Left kidney (tissue), 8 donors: ENCODE measurements at places on chromosomes 1 and 21.

- DNase-seq: no peak
These were observed 22.2 kb downstream of the MKNK1 start for GRCh38 chr1:46581681-46582455.

DNA sequence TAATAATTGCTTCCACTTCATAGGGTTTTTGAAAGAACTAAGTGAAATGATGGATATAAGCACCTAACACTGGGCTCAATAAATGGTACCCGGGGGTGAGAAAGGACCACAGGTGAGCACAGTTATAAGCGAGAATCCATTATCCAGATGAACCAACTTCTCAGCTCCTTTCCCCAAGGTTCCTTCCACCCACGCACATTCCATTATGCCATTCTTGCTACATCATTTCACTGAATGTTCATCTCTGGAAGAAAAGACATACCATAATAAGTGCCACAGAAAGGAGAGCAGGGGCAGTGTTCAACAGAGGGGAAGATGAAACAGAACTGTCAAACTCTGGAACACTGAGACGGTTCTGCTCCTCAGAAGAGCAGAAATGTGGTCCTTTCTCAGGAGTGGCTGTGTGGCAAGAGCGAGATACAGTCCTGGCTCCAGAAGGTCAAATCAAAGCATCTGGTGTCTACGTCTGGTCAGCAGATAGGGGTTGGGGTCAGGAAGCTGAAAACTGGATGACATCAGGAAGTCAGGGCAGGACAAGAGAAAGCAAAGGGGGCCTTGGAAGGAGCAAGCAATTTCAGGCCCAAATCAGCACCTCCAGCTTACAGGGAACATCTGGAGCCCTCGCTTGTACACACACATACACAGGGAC is 255.4 kb upstream of the TMEM51 start:
- DNase-seq: no peak

DNA sequence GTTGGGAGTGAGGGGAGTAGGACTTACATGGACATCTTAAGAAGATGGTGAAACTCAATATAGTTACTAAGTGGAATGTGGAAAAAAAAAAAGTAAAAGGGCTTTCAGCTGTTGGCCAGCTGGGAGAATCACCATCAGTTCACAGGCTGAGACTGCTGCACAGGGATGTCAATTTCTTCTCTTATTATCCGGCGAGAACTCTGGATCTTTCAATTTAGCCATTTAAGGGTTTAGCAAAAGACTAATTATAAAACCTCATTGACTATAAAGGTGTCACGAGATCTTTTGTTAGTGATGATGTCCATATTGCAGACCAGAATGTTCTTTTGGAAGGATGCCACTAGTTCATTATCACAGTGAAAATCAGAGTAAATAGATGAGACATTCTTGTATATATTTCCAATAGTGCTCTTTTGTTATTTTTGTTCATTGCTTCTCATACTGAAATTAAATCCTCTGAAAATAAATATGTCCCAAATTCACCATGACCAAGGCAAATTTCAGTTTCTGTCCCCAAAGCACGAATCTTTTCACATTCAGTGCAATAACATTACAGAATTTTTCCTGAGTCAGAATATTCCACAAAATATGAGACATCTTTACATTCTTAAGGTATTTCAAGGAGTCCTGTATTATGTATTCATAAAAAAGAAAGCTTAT is 266.1 kb downstream of the DNM3 start:
- DNase-seq: no peak

DNA sequence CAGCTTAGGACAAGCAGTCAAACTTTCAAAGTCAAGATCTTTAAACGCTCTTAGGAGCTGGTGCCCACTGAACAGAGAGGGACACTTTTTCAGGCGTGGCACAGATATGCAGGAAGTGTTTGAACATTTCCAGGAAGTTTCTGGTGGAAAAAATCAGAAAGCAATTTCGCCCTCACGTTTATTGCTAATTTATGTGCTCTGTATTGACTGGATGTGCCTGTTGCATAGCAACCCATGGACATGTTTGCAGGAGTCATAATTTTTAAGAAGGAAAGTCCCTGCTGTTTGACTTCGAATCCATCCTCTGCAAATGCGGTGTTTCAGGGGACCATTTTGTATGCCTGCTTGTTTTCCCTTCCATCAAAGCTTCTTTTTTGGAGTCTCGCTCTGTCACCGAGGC is 239.9 kb upstream of the IRF2BP2 start:
- DNase-seq: no peak

- no peak for DNase-seq
These were observed 768.4 kb upstream of the ADGRL2 start for GRCh38 chr1:81032374-81032773.

DNA sequence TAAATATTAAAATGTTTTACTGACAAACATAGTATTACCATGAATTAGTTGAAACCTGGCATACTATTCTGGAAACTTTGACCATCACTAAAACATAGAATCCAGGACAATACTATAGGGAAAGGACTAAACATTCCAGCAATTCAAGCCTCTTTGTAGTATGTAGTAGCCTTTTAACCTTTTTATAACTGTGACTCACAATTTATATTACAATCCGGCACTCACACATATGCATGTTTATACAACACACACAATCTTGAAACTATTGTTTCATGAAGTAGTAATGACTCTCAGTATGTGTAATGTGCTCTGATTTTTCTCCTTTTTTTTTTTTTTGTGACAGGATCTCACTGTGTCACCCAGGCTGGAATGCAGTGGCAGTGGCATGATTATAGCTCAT is 64.3 kb downstream of the ANKRD13C start:
- DNase-seq: no peak

GRCh38 chr1:235315735-235316134 is 12.2 kb downstream of the ARID4B start:
- DNase-seq: no peak

DNA sequence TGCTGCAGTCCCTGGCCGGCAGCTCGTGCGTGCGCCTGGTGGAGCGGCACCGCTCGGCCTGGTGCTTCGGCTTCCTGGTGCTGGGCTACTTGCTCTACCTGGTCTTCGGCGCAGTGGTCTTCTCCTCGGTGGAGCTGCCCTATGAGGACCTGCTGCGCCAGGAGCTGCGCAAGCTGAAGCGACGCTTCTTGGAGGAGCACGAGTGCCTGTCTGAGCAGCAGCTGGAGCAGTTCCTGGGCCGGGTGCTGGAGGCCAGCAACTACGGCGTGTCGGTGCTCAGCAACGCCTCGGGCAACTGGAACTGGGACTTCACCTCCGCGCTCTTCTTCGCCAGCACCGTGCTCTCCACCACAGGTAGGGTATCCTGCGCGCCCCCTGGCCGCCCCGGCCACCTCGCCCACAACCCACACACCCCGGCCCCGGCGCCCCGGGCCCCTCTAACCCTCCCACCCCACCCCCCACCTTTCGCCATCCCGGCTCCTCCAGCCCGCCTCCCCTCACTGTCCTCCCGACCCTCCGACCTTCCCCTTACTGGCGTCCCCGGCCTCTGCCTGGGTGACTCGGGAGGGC is 352 bp downstream of the KCNK1 start:
- no peak for DNase-seq

GRCh38 chr21:34072145-34073031 is 990 bp upstream of the MRPS6 start:
- DNase-seq: no peak

- DNase-seq: no peak
These were observed 78.0 kb upstream of the EFHD2 start for GRCh38 chr1:15331734-15332133.
